Activated CD8-positive, alpha-beta memory T cell treated with anti-CD3 and anti-CD28 coated beads, Interleukin-2, amount 10 ng/mL, durations not matched to agents 7 days and 5 days (primary cell): ENCODE measurements at places on chromosomes 16 and 17.

- DNase-seq = no peak
These were observed 124.9 kb downstream of the WSCD1 start for GRCh38 chr17:6195123-6195522.

DNA sequence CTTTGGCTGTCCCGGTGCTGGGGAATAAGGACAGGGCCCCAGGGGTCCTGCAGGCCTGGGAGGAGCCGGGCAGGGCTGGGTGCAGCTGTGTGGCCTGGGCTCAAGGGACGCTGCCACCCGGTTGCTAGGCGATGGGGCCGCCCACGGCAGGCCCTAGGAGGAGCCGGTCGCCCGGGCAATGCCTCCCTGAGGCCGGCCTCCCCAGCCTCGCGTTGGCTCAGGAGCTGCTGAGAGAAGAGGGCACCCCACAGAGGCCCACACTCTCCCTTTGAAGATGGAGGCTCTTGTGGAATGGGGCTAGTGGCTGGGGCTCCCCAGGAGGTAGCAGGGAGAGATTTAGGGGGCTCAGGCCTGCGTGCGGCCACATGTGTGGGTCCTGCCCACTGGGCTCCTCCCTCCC lies at the start of gene CIBAR2:
TSS of gene CIBAR2 (minus strand) at position 109 of the 400 bp plus-strand sequence. CDS start 120 bp downstream, outside the sequence.
- no peak for DNase-seq

GRCh38 chr16:72211110-72211509 lies 39.2 kb upstream of the PMFBP1 start:
- DNase-seq = no peak

- peak; percentile 91 for DNase-seq
These were observed at the start of gene OR1F1 for GRCh38 chr16:3187798-3188674. Gene OR1F1 (plus strand): TSS chr16:3188204.

GRCh38 chr16:4093495-4094126 lies 22.6 kb downstream of the ADCY9 start:
- no peak for DNase-seq

- no peak for DNase-seq
These were observed 25.2 kb upstream of the PHB1 start for GRCh38 chr17:49439673-49440571.

DNA sequence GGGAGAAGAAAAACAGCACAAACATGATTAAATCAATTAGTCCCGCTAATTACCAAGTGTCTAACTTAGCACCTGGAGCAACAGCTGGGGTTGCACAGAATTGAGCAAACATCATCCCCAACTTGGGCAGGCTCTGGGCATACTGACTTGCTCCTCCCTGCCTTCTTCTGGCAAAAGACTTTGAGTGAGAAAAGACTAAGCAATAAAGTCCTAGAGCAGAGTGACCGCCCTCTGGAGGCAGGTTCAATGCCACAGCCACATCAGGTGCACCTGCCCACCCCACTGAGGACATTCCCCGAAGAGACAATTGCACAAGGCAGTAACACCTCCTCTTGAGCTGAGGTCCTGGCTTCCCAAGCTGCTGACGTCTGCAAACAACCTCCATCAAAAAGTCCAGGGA lies 358.3 kb downstream of the SOX9 start:
- DNase-seq = no peak

DNA sequence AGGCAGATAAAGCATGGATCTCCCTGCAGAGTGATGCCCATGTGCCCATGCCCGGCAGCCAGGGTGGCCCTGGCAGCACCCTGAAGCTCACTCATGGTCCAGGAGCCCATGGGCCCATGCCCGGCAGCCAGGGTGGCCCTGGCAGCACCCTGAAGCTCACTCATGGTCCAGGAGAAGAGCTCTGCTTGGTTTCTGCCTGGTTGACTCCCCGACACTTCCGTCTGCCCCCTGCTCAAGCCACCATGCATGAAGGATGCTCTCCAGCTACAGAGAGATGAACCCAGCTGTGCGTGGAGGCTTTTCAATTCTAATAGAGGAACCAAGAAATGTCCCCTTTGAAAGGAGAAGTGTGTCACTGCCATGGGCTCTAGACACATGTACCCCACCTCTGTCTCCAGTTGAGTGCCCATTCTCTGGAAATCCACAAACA lies 8.7 kb downstream of the CCL17 start:
- DNase-seq = no peak

DNA sequence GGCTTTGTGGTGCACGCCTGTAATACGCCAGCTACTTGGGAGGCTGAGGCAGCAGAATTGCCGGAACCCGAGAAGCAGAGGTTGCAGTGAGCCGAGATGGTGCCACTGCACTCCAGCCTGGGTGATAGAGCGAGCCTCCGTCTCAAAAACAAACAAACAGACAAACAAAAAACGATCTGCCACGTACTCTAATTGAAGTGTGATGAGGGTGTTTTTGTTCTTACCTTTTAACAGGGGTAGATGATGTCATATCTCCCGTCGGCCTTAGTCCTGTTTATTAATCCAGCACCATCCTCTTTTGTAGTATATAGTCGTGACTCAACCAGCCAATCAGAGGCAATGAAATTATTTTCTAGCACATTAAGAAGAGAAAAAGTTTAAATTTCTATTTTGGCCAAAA lies 58.5 kb downstream of the IQCK start:
- DNase-seq = no peak

DNA sequence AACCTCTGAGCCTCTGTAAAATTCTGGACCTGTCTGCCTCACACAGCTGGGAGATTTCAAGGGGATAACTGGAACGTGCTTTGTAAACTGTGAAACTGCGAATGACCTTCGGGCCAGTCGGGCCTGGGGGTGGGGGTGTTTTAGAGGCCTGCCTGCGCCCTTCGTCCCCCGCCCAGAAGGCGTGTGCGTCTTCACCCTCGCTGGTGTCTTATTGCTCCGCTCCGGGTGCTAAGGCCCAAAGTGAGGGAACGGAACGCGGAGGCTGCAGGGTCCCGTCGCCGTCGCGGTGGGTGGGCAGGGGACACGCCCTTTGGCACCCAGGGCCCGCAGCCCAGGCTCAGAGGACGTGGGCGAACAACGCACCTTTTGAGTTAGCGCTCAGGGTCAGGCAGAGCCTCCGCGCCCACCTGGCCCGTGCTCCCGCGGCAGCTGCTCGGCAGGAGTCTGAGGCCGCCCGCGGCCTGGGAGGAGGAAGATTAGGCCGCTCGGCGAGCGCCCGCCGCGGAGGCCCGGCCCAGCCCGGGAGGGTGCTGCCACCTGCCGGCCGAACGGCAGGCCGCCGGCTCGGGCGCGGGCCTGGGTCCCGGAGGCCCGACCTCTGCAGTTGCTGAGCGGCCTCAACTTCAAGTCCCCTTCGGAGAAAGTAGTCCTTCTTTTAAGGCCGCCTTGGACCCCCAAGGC lies 29.7 kb downstream of the DCAKD start:
- DNase-seq = peak; percentile 64
